Posterior cingulate gyrus (tissue), 11 donors: ENCODE measurements at places on chromosomes 7 and 10.

- DNase-seq, result no peak
These were observed 17.4 kb downstream of the IRF5 start for GRCh38 chr7:128954830-128955802.

- DNase-seq, result no peak
These were observed 334.8 kb downstream of the PARD3 start for GRCh38 chr10:34480345-34480744.

DNA sequence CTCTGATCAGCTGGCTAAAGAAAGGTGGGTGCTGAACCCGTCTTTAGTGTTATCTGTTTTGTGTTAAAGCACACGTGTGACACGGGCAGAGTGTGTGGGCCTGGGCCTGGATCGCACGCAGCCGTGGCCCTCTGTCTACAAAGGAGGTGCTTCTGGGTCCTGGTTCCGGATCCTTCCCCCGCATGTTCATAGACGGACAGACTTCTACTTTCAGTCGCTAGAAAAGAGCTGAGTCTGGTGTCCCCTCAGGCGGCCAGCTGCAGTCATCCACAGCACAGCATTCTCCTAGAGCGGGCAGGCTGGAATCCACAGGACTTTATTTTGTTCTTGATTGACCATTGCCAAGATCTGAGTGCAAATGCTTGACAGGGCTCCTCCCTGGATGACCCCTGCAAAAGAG, 134.4 kb downstream of the DLG5 start:
- peak; percentile 59 for DNase-seq

GRCh38 chr10:102660888-102661657, 16.8 kb downstream of the TRIM8 start:
- DNase-seq, result no peak

GRCh38 chr7:82624337-82624736, 180.8 kb upstream of the CACNA2D1 start:
- DNase-seq, result no peak

DNA sequence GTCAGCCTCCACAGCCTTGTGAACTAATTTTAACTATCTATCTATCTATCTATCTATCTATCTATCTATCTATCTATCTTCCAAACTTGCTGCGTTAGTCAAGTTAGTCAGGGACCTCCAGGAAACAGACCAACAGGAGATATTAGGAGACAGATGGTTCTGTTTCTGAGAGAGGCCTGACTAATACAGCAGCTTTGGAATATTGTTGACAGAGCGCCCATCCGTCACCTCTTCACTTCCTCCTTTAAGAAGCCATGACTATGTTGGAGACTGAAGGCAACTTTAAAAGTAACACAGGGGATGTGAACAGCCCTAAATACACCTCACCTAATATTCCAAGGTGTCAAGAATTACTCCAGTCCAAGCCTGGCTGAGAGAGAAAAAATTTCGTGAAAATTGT, 280.9 kb upstream of the IGFBP3 start:
- no peak for DNase-seq

- DNase-seq, result no peak
These were observed 16.9 kb downstream of the SVIL start for GRCh38 chr10:29617880-29618340.

DNA sequence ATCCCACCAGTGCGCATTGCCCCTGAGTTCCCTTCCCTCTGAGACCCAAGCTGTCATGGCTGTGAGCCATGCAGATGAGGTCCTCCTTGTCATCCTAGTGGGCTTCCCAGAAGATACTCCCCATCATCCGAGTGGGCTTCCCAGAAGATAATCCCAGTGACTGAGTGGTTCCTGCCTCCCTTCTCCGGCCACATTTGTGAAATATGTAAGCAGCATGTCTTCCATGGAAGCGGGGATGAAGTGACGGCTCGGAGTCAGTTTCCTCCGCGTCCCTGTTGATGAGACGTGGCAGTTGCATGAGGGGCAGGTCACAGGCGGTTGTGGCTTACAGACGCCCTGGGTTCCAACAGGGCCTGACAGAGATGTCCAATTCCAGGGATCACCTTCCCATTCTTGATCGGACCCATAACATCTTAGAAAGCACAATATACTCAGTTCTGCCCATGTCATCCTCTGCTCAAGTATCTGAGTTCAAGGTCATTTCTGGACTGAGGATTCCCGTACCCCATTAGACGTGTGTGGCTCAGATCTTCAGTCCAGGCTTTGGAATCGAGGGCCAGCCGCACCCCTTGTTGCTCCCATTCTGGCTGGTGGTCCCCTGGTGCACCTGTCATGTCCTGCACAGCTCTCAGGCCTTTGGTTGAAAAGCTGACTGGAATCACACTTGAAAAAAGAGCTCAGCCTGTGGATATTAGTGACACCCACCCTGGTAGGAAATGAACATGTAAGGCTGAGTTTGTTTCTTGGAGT, 166.9 kb downstream of the PTPRN2 start:
- no peak for DNase-seq

GRCh38 chr7:74294191-74294998, 5.2 kb downstream of the CLIP2 start:
- no peak for DNase-seq

DNA sequence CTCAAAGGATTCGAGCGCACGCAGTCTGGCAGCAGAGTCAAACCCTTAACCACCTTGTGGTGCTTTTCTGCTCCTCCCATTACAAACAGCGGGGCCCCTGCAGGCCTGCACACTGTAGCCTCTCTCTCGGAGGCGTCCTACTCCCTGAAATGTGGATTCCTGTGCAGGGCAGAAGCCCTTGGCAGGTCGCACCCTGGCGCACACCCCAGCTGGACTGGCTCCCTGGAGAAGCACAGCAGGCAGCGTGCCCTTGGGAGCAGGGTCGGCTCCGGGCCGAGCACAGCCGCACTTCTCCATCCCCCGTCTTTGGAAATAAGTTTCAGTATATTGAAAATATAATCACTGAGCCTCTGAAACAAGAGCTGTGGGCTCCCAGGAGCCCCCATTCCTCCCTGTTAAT, 144.1 kb downstream of the C10orf105 start:
- peak; percentile 83 for DNase-seq

DNA sequence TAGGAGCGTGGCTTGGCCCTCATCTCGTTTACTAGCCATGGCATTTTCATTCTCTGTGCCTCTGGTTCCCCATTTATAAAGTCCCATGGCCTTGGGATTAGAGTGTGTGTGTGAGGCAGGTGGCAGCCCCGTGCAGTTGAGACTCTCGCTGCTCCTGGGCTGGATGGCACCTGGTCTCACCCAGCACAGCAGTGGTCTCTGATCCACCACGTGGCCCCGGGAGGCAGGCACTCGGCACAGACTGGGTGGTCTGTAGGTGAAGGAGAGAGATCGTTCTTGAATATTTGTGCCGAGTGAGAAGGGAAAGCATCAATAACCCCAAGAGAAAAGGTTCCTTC, 50.4 kb downstream of the CALML3 start:
- DNase-seq, result no peak

DNA sequence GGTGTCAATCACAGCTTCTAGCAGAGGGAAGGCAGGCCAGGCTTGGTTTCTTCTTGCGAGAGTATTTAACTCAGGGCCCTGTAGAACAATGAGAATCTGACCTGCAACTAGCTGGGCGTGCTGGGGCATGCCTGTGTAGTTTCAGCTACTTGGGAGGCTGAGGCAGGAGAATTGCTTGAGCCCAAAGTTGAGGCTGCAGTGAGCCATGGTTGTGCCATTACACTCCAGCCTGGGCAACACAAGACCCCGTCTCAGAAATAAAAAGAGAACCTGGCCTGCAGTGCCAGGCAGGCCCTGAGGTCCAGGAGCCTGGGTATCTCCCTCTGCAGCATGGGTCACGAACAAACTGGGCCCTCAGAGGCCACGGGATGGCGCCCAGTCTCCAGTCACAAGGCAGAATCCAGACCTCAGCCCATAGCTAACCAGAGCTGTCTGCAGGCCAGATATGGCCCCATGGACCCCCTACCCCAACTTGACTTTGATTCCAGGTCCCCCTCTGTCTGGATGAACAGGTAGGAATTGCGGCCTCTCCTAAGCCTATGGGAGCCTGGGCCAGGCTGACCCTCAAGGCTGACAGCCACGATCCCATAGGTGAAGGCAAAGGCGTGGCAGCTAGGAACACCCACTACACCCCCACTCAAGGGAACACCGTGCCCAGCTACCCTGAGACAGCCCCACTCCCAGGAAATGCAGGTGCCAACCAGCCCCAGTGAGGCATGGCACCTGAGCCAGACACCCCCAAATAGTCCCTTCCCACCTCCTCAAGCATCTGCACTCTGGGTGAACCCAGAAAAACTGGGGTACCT, 102.7 kb upstream of the TNRC18 start:
- no peak for DNase-seq

- DNase-seq, result no peak
These were observed 519.6 kb downstream of the PTPRN2 start for GRCh38 chr7:158067931-158068482.

DNA sequence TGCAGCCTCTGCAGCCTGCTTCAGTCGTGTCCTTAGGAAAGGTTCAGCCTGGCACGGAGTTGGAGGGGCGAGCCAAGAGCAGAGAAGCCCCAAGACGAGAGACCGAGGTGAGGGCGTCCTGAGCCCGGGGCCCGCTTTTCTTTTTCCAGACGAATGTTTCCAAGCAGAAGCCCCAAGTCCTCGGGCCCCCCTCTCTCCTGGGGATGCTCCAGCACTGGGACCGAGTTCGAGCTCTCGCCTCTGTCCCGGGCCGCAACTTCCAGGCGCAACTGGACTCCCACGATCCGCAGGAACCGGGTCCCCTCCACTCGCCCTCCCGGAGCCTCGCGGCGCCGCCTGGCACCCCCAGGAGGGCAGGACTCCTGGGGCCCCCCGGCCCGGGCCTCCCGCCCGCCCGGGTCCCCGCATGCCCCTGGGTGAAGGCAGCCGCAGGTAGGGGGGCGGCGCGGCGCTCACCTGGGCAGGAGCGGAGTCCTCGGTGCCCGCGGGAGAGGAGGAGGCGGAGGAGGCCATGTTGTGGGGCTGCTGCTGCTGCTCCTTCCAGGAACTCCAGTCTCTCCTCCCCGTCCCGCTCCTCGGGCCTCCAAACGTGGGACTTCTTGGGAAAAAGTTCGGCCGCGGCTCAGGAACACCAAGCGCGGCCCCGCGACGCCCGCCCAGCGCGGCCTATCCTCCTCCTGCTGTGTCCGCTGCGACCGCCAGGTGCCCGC, 45.3 kb upstream of the CDK1 start:
- peak; percentile 67 for DNase-seq

GRCh38 chr7:85471740-85472139, 284.9 kb upstream of the SEMA3D start:
- DNase-seq, result no peak

DNA sequence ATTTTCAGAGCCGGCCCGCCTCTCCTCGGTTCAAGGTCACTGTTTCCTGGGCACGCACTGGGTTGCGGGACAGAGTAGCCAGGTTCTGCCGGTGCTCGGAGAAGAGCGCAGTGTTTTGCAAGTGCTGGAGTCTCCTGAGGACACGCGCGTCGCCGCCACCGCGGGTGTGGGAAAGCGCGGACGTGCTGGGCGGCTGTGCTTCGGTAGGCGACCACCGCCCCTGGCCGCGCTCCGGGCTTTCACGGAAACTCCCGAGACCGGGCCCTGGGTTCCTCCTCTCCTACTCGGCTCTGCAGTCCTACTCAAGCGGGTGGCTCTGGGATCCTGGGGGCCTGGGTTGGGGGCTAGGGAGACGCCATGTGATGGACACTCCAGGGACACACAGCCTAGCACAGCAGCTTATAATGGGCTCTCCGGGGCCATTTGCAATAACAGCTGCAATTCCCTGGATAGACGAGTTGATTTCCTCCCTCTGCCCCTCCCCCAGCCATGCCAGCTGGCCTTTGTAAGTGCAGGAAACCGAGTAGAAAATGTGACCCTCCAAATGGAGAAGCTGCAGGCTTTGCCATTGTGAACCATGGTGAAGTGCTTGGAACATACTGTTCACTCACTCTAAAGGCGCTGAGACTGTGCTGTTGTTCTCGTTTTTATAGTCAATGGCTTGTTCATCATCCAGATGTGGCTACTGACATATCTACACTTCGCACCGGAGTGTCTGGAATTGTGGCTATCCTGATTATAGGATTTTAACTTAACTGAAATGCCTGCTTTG, 2.1 kb downstream of the FRAT1 start:
- peak; percentile 42 for DNase-seq

- no peak for DNase-seq
These were observed 28.3 kb upstream of the FRMD4A start for GRCh38 chr10:14358886-14359573.

GRCh38 chr10:70418229-70418628, 14.3 kb downstream of the EIF4EBP2 start:
- no peak for DNase-seq

DNA sequence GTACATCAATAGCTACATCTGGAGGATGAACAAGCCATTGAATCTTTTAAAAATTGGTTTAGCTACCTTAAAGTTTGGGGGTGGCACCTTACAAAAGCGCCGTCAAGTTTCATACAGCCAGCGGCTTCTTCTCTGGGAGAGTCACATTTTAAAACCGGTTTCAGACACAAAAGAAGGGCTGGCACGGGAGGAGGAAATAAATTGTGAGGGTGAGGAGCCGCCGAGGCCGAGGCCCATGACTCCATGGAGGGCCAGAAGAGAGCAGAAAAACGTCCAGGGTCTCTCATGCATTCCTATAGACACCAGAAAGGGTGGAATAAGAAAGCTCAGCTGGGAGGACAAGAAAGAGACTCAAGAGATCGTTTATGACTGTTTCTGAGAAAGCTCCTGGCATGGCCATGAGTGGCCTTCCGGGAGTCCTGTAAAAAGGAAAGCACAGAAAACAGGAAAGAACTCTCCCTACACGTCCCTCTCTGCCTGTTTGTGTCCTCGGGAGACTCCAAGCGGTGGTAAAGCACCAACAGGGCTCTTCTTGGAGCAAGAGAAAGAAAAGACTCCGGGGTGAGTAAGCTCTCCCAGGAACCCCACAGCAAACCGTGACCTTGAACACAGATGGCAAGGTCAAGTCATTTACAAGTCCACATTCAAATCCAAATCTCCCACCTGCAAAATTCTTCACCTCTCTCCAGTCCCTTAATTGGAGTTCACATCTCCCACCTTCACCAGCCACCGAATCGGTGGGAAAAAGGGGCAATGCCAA, 1.8 kb downstream of the FRAT2 start:
- no peak for DNase-seq

DNA sequence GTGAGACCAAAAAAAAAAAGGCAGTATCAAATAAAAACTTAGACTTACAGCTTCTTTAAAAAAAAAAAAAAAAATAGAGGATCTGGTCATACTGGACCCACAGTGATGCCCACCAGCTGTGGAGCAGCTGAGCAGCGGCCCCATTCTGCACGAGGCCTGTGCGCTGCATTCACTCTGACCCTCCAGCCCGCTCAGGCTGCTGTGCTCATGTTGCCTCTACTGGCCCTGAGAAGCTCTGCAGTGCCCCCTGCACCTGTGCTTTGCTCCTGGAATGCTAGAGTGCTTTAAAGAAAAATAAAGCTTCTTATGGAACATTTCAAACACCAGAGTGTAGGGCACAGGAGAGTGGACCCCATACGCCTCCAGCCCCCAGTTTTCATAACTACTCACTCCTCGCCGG, 33.2 kb downstream of the TMEM120A start:
- DNase-seq, result no peak

DNA sequence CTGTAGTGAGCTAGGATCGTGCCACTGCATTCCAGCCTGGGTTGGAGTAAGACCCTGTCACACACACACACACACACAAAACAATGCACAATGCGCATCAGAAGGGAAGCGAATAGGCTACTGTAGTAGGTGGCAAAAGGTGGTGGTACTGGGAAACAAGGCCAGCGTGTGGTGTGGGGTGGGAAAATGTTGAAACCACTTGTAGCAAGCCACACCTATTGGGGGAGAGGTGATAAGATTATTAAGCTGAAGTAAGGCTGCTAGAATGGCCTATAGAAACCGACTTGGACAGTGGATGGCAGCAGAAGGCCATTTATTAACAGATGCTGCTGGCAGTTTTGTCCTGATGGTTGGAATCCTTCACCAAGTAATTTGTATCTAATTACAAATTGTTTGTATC, 7.2 kb upstream of the CHCHD1 start:
- DNase-seq, result no peak
